ENCODE measurements at places on chromosomes 2 and 18.

DNA sequence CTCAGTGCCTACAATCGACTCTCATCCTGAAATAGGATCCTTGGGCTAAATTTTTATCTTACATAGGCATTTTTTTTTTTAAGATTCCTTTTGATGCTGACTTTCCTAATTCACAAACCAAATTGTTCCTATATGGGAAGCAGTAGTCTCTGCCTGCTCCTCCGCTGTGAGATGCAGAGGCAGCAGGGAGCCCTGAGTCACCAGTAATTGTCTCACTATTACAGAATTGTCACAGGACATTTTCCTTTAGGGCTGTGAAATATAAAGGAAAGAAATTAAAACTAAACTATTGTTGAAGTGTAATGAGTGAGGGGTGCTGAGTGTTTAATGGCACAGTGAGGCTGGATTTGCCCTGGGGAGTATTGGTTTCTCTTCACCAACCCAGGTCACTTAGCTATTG lies 63.8 kb downstream of the MYO3B start:
- no peak for DNase-seq

DNA sequence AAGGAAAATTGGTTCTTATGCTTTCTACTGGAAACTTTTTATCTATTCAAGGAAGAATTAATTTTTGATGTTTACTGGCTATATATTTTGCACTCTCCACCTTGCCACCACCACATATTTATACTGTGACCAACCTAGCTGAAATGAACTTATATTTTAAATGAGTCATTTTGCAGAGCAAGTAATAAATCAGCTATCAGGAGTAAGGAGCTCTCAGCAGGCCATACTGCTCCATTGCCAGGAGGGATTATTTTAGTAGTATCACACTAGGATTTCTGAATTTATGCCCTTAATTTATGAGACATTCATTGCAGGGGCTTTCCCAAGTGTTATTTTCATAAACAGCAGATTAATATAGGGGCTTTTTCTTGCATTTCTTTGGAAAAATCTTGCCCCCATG lies 125.8 kb upstream of the CYP1B1 start:
- DNase-seq, result no peak

DNA sequence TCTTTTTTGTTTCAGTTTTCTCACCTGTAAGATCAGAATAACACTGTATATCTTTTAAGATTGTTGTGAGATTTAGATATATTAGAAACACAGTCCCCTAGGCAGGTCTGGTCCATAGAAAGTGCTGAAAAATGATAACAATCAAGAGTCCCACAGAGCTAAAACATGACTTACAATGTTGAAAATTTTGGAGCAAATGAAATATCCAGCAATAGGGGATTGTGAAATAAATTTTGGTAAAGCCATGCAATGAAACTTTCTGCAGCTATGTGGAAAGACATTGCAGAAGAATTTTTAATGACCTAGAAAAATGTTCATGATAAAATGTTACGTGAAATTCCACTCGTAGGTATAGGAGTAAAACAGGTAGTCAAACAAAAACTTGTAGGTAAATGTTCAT lies 127.6 kb upstream of the SERPINE2 start:
- no peak for DNase-seq

DNA sequence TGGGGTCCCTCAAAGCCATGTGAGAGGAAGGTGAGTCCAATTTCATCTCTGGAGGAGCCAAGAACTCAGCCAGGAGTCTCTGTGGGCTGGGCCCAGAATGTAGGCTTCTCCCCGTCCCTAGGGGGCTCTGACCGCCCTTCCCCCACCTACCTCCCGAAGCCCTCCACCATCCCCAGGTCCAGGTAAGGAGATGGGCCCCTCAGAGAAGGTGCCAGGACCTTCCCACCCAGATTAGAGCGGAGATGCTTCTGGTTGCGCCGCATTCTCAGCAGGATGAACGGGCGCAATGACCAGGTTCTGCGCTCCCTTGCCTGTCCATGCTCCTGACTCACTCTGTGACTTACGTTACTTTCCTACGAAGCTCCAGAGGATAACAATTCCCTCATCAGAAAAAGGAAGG lies 23.0 kb downstream of the ST8SIA5 start:
- DNase-seq, result no peak

DNA sequence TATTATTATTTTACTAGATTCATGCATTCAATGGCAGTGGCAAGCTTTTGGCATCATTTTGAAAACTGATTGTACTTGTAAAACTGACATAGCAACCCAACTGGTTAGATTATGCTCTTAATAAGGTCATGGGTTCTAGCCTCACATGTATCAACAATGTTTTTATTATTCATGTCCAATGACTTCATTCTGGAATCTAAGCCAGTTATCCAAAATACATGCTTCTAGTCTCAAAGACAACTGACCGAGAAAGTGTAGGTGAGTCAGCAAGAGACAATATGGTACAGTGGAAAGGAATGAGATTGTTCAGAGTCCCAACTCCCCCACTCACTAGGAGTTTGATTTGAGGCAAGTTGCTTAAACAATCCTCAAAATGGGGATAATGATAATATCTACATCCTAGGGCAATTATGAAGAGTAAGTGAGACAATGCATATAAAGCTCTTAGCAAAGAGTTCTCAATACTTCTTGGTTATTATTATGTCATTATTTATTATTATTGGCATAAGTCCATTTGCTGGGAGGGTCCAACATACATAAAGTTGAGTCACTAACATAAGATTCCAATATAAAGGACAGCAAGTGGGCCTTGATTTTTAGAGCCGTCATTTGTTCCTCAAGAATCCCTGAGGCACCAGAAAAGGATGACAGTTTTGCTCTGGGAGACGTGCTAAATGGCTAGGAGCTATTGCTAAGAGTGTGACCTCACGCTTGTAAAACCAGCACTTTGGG lies 99.4 kb downstream of the NEB start:
- DNase-seq, result no peak

DNA sequence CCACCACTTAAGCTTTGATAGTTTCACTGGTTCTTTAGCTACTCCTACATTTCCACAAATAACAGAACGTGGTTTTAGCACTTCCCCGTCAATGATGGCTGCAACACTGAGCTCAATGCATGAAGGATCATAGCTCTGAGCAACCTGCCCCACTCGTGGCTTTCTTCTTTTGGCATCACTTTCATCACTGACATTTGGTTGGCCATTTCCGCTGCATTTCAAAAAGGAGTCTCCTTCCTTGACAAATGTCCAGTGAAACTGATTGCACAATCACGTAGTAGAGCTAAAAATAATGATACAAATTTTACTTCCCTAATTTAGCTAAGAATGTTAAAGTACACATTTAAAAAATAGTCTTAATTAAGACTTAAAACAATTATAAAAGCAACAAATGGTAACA lies 205.2 kb upstream of the HDAC4 start:
- no peak for DNase-seq

DNA sequence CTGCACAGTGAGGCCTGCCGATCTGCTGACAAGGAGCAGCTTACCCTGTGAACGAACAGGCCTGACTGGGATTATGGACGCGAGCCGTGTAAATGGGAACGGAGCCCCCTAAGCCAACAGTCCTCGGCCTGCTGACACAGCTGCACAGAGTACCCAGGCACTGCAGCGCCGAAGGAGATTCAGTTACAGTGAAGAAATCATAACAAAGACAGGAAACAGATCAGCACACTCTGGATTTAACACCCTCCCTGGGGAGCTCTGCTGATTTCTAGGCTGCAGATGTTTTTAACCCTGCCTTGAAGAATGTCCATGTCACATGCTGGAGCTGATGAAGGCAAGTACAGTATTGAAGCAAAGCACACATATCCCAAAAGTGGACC lies 43.4 kb downstream of the COLEC12 start:
- DNase-seq, result no peak

GRCh38 chr2:53884883-53885282 lies 25.1 kb upstream of the GPR75 start:
- DNase-seq, result no peak

DNA sequence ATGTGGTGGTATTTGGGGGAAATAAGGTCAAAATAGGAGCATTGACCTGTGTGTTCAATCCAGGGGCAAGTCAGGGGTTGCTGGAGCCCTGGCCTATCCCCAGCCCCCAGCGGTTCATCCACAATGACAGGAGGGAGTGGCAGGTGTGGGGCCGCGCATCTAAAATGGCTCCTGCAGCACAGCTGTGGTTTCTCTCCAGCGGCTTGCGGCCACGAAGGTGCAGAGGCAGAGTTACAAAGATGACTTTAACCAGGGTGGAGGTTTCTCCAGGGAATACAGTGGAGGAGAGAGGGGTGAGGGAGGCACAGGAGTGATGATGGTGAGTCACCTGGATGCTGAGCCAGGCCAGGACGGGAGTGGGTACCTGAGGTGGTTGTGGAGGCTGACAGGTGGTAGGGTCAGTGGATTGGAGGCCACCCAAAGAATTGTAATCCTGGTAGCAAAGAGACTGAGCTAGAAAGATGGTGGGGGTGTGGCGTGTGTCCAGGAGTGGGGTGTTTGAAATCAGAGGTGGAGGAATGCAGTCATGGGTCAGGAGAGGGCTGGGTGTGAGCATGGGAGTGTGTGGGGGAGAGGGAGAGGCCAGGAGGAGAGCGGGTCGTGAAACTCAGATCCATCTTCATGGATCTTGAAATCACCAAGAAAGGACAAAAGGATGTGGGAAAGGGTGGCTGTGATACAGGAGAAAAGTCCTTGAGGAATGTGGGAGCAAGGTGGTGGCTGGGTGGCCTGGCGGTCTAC lies 83.2 kb downstream of the CTIF start:
- no peak for DNase-seq

- DNase-seq, result no peak
Measured at GRCh38 chr2:48180557-48180956, 274.3 kb upstream of the FBXO11 start.

All from stimulated activated CD8-positive, alpha-beta memory T cell treated with anti-CD3 and anti-CD28 coated beads, Interleukin-7, amount 100 ng/mL, for 4 hours (primary cell).